AG08395 (cell line): ENCODE measurements at places on chromosomes 2 and 18.

DNA sequence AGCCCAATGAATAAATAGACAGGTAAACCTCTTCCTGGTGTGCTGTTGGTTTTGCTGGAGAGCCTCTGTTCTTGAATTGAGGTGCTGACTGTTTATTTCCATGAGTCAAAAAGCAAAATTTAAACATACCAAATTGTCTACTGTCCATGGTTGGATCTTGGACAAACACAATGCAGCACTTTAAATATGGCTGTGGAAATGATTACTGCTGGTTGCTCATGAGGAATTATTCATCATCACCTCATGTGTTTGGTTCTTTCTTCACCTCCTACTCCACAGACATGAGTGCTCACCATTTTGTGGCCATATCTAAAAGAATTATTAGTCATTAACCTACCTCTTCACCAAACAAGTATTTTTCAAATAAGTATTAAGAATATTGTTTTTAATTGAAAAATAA is 85.3 kb upstream of the GALNT5 start:
- DNase-seq, result peak; percentile 12

DNA sequence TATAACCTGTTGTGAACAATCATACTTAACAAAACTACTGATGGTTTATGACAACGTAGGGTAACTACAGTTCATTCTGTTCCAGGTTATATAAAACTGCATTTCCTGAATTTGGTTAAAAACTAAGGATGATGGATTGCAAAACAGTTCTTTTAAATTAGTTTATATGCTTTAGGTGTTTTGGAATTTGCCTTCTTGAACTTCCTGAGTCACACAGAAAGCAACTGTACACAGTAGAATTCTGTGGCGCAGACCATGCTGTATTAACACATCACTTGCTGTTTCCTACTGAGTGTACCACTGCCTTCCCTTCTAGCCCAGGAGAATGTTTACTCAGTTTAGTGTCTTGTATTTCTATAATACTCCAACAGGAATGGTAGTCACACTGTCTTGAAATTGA is 19.4 kb downstream of the ITGB1BP1 start:
- no peak for DNase-seq

GRCh38 chr2:233852056-233852455 is 2.3 kb downstream of the HJURP start:
- no peak for DNase-seq

- DNase-seq, result no peak
Measured at GRCh38 chr2:171237751-171238505, 77.2 kb upstream of the TLK1 start.

GRCh38 chr2:85662899-85663593 is 5.0 kb downstream of the SFTPB start:
- DNase-seq, result peak; percentile 92

DNA sequence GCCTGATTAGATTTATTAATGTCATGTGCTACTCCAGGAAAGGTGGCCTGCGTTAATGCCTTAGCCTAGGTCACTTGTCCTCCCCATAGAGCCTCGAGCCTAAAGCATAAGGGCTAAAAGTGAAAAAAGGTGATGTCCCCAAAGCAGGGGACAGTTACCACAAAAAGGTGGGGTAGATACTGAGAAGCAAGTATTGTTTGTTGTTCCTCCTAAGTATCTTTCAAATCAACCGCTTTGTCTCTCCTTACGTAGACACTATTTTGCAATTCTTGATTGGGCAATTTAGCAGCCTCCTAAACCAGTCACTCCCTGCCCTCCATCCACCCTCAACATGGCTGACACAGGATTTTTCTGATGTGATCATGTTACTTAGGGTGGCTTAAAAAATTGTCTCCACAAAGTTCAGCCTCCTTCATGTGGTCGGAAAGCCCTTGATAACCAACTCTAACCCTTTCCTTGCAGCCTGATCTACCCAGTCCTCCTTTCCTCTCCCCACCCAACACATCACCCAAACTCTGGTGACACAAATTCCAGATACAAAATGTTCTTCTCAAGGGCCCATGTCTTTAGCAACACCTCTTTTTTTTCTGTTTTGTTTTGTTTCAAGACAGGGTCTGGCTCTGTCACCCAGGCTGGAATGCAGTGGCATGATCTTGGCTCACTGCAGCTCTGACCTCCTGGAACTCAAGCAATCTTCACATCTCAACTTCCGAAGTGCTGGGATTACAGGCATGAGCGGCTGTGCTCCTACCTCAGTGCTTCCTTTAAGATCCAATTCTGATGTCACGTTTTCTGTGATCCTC is 6.9 kb downstream of the INHA start:
- no peak for DNase-seq

GRCh38 chr2:8604262-8604661 is 77.6 kb upstream of the ID2 start:
- no peak for DNase-seq

DNA sequence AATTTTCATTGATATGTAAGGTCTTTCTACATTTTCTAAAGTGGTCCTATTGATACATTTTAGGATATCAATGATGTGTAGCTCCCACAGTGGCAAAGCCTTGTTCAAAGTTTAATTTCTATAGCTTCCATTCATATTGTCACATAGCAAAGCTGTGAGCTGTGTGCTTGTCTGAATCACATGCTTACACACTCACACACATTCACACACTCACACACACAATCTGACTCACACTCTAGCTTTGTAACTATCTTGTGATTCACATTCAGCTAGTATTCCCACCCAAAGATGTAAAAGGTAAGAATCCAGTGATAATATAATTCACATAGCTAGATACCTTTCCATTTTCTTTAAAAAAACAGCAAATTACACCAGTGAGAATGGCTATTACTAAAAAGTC is 58.7 kb downstream of the MAPRE2 start:
- DNase-seq, result no peak

- DNase-seq, result no peak
Measured at GRCh38 chr18:72612894-72613533, 68.9 kb upstream of the CBLN2 start.

DNA sequence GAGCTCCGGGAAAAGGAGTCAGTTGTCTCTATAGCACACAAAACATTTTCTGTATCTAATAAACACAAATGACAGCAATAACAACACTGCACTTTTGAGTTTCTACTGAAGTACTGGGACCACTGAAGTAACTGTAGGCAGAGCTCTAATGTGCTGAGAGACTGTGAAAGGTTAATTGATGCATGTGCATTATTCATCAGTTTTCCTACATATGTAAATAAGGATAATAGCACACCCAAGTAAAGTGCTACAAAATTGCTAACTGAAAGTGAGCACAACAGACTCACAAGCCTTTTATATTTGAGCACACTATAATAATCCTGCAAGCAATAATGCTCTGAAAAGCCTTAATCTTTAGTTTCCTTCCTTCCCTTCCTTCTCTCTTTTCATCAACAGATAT is 1051.6 kb downstream of the LRP1B start:
- DNase-seq, result no peak

DNA sequence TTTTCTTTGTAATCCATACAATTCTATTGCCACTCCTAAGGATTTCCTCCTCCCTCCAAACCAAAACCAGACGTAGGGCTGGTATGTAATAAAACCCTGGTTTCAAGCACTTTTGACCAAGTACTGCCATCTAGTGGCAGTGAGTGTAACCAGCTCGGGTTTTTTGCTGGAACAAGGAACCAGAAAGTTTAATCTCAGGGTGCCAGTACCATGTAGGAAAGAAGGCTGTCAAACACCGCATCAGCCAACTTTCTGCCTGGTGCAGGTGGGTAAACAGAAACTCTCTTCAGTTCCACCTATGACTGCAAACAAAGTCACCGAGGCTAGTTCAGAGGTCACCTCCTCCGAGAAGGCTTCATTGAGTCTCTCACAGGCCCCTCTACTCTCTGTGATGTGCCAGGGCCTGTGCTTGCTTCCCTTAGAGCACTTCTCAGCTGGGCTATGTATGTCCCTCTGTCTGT is 10.2 kb upstream of the THNSL2 start:
- DNase-seq, result peak; percentile 71

DNA sequence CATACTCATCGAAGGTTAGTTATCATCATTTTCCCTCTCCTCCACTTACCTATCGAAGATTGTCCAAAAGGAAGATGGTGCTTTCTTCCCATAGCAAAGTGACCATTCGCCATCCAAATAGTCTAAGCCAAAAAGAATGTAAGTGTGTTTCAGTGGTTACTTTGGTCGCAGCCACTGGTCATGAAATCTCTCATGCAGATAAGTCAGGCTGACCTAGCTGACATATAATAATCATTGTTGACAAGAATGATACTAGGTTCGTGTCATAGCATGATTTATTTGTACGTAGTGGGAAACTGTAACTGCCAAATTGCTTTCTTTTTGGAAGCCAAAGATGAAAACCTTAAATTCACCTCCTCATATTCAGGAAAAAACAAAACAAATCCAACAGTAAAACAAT is 89.6 kb upstream of the PMAIP1 start:
- no peak for DNase-seq

GRCh38 chr2:47916412-47916811 is 10.1 kb upstream of the FBXO11 start:
- no peak for DNase-seq

GRCh38 chr2:127737892-127738291 is 36.6 kb downstream of the SFT2D3 start:
- no peak for DNase-seq

DNA sequence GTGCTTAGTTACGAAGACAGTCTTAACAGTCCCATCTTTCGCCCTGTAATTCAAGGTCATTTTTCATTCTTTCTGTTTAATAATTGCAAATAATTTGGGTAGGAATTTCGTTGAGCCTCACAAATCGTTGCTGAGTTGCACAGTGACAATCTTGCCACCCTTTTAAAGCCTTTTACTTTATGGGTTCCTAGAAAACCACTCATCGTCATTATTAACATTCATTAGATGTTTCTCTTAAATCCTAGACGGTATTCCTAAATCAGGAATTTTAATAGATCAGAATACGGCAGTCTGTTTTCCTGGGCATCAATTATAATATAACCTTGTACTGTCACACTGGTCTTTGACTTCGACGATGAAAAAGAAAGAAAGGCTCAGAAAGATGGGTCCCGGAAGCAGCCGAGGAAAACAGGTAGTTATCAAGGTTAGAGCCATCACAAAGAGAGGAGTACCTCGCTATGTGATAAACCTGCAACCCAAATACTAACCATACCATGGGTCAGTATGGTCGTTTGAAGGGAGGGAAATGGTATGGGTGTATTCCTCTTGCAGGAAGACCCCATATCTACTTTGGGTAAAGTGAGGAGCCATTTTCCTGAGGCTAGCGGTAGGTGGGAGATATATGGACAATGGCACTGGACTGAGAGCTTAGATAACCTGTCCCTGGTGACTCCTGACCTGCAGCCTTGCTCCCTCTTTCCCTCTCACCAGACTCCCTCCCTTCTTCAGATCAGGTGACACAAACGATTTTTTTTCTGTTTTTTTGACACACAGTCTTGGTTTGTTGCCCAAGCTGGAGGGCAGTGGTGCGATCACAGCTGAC is 981 bp upstream of the SF3B1 start:
- DNase-seq, result no peak

DNA sequence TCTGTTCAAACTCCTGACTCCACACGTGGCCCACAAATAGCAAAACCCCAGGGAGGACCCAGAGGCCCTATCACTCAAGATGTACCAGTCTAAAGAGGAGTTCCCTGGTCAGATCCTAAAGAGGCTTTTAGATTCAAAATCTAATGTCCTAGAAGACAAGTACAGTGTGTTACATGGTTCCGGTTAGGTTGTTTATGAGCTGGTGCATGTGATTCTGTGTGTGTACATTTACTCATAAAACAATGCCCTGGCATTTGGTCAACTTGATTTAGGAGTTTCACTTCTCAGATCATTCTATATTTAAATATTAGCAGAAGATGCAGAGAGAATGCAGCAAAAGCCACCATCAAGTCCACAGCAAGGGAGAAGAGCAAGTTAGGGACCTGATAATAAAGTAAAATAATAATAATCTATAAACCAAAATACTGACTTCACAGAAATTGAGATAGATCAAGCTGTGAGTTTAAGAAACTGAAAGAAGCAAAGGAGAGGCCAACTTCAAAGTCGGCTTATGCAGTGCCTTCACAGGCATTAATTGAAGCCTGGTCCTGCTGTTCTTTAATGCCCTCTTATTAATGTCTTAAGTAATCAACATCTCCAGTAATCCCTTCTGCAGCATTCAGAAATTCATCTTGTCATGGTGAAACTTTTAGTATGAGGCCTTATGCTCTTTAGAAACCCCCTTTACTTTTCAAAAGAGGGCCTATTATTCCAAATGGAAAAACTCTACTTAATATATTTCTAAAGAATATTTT is 4.2 kb upstream of the AP1S3 start:
- no peak for DNase-seq

GRCh38 chr2:85844486-85844885 is 44.3 kb downstream of the ST3GAL5 start:
- no peak for DNase-seq

DNA sequence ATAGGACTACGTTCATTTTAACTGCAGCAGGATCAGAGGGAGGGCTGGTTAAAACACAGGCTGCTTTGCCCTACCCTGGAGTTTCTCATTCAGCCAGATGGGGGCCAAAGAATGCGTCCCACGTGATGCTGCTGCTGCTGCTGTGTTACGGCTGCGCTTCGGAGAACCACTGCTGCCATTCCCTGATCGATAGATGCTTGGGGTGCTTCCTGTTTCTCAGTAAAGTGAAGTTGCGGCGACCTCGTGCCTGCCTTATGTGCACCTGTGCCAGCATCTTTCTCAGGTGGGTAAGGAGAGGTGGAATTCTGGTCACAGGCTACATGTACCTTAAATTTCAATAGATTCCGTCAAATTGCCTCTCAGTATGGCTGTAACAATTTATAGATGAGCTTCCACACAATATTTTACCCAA is 24.7 kb upstream of the TOGARAM2 start:
- DNase-seq, result peak; percentile 45

- DNase-seq, result peak; percentile 31
Measured at GRCh38 chr2:36511858-36512603, 85.9 kb downstream of the FEZ2 start.

DNA sequence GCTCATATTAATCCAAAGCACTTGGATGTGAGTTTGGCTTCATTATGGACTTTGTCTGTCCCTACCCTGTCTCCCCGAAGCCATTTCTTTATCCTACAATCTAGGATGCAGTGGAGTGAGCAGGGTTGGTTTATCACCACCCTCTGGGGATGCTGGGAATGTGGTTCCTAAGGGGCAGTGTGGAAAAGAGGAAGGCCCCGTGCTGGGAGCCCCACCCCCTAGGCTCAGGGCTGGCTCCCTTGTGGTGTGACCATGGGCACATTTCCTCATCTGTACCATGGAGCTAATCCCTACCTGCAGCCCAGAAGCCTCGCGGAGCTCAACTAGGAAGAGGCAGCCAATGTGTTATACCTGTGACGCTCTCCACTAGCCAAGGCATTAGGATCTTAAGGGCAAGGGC is 92.5 kb downstream of the TGOLN2 start:
- DNase-seq, result no peak

- DNase-seq, result no peak
Measured at GRCh38 chr2:141927536-141927935, 203.3 kb downstream of the LRP1B start.

- DNase-seq, result no peak
Measured at GRCh38 chr2:47724221-47724981, 58.5 kb upstream of the MSH6 start.

- DNase-seq, result peak; percentile 74
Measured at GRCh38 chr18:62018034-62018758, 125.4 kb upstream of the RNF152 start.

- DNase-seq, result no peak
Measured at GRCh38 chr2:57862153-57862552, 184.5 kb upstream of the VRK2 start.

GRCh38 chr18:61086657-61087056 is 246.6 kb upstream of the CDH20 start:
- DNase-seq, result no peak

- no peak for DNase-seq
Measured at GRCh38 chr2:134783912-134784311, 54.5 kb upstream of the ACMSD start.

- no peak for DNase-seq
Measured at GRCh38 chr2:59594671-59595222, 958.7 kb downstream of the BCL11A start.

- no peak for DNase-seq
Measured at GRCh38 chr2:201403880-201404279, 46.7 kb upstream of the FLACC1 start.
